ENCODE measurements at places on chromosomes 11 and 22.

DNA sequence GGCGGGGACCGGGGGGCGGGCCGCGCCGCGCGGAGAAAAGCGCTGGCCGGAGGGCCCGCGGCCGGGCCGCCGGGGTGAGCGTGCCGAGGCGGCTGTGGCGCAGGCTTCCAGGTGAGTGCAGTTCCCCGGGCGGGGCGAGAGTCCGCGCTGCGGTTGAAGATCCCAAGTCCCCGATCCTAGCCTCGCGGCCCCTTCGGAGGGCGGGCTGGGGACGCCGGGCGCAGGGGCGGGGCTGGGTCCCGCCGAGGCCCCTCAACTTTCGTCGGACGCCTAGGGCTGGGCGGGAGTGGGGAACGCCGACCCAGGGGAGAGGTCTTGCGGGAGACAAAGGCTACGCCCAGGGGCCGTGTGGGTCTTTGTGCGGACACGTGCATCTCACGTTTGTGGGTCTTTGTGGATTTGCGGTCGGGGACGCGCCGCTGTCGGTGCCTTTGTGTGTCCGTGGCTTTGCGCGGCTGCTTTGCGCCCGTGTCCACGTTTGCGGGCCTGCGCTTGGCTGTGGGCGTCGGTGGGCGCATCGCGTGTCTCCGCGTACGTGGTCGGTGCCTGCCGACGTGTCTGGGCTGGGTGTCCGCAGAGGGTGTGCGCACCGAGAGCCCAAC is at the start of gene TSKU:
Gene TSKU, plus strand, starts transcription at position 63 of the 602 bp plus-strand sequence. CDS start 12,261 bp downstream, outside the sequence.
- DNase-seq: no peak

- no peak for DNase-seq
These were observed 132.5 kb downstream of the CACNA1I start for GRCh38 chr22:39703091-39703490.

GRCh38 chr11:57181678-57182305 is at the start of gene LRRC55:
Gene LRRC55, plus strand, starts transcription at chr11:57181953. Its CDS starts 70 bp downstream, at chr11:57182023.
- DNase-seq: no peak

- DNase-seq: no peak
These were observed 109.3 kb downstream of the ST3GAL4 start for GRCh38 chr11:126464796-126465195.

All from activated CD8-positive, alpha-beta memory T cell treated with anti-CD3 and anti-CD28 coated beads, Interleukin-2, amount 10 ng/mL, durations not matched to agents 7 days and 5 days (primary cell).